KG1 (cell line): ENCODE measurements at places on chromosomes 11 and 22.

GRCh38 chr22:25182131-25183110 lies 17.2 kb upstream of the CRYBB3 start:
- DNase-seq, result no peak

DNA sequence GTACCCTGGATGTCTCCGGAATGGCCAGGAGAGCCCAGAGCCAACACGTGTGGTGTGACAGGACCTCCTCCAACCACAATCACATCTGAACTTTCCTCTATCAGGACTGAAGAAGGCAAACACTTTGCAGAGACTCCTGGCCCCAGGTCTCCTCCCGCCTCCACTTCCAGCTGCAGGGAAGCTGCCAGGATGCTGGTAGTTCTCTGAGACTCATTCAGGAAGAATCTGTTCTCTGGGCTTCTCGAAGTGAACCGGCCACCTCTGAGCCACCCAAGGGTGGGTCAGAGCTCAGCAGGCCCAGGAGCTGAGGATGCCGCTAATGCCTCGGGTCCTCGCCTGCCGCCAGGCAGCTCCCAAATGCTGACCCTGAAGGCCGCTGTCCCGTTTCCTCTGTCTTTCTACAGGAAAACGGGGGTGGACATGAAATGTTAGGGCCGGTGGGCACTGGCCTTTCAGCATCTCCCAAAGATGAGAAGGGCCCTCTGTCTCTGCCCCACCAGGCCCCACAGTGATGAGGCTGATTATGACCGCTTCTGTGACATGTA lies 789.9 kb downstream of the BRD1 start:
- DNase-seq, result no peak

GRCh38 chr11:125211191-125211947 lies 46.8 kb downstream of the PKNOX2 start:
- no peak for DNase-seq

DNA sequence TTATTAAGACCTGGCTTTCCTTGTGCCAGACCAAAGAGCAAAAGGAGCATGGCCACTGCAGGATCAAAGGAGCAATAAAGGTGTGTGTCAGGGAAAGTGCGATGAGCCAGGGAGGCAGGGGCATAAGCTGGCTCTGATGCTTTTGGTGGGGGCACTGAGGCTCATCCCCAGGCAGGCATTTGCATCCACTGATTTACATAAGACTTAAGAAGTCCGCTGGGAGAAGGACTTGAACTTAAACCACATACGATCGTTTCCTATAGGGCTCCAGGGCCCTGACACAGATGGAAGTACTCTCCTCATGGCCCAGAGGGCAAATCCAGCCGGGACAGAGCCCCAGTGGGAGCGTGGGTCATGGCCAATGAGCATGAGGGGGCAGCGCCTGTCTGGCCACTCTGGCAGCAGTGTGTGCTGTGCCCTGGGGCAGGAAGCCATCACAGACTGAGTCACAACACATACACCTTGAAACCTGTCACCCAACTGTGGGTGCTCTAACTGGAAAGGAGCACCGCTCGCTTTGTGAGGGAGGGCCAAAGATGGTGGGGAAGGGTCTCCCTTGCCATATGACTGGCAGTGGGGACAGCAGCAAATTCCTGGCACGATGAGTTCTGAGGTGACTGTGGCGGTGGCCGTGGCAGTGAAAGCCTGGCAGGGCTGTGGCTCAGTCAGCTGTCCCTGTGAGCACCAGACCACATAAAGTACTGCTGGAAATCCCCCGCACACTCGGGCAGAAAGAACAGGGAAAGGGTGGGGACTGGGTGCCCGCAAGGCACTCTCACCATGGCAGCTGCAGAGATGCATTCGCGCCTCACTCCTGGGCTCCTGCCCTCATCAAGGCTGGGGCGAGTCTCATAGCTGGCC lies 79.4 kb upstream of the LMO1 start:
- DNase-seq, result no peak

- DNase-seq, result no peak
Measured at GRCh38 chr11:121059605-121060004, 35.7 kb downstream of the TBCEL start.

GRCh38 chr11:61071208-61071681 lies 31.0 kb upstream of the CD5 start:
- DNase-seq, result no peak

DNA sequence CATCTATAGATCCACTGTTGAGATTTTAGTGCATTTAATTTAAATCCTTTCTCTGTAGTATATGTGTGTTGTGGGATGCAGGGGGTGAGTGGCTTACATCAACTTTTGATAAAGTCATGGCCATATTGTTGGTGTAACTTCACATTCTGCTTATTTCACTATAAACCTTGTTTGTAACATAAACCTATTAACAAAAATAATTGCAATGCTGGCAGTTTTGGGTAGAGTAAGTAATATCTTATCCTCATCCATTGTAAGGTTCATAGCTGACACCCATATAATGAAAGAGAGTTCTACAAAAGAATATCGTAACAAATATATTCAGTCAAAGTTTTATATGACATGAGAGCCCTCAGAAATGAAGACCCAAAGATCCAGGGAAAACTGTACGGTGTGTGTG lies 601.7 kb upstream of the ANO3 start:
- DNase-seq, result no peak

- no peak for DNase-seq
Measured at GRCh38 chr22:19629331-19629719, 85.0 kb upstream of the SEPTIN5 start.

- no peak for DNase-seq
Measured at GRCh38 chr22:36746375-36746970, 29.4 kb downstream of the IFT27 start.

GRCh38 chr11:128963744-128964325 lies 21.2 kb upstream of the TP53AIP1 start:
- DNase-seq, result no peak

DNA sequence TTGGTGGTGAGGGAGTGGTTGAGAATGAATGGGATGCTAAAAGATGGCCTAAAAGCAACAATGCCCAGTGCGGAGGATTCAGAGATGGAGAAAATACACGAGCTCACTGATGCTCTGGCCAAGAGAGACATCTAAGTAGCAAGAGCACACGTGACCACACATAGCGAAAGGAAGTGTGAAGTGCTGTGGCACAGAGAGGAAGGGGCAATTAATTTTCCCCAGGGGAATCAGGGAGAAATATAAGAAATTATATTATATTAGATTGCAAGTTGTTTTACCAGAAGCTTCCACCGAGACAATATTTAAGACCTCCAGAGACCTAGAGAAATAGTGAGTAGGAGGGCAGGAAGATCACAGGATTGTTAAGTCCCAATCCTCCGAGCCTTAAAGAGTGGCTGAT lies 80.6 kb downstream of the RCN1 start:
- DNase-seq, result no peak

GRCh38 chr11:71914617-71915189 lies 13.7 kb downstream of the XNDC1N start:
- no peak for DNase-seq

DNA sequence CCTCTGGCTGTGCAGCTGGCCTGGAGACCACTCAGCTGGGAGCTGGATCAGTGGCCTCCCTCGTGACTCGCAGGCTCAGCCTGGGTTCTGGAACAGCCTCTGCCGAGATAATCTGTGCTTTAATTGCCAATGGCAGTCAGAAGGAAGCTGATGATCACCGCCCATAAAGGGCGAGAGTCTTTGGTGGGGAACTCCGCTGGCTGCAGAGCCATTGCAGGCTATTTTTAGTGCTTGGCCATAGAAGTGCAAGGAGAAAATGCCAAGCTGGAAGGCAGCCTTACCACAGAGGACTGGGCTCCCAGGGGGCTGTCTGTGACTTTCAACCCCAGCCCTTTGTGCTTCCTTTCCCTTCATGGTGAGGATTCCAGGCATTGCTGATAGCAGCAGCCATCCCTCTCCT lies 62.2 kb upstream of the TENM4 start:
- no peak for DNase-seq

DNA sequence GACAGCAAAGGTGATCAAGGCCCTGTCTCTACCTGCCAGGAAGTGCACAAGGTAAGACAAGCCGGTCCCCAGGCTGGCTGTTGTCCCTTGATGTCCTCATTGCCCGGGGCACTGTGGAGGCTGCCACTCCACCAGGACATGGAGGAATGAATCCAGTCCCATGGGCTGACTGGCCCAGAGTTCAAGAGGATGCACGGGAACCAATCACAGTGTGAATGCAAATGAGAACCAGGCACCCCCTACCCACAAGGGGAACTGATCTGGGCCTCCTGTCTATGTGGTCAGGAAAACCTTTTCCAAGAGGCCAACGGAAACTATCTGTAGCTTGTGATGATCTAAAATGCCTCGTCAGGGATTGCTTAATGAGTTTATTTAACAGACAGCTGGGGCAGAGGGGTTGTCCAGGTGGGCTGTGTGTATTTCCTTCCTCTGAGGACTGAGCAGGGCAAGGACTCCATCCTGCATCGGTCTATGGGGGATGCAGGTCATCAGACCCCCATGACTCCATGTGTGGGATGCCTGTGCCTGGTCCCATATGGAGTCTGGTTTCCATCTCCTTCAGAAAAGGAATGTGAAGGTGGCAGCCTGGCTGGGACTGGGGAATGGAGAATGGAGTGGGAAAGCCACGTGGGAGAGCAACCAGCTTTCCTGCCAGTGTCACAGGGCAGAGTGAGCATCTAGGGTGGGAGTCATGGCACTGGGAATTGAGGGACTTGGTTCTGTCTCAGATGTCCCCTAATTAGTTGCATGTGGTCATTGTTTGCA lies 60.5 kb downstream of the CD82 start:
- DNase-seq, result no peak

- no peak for DNase-seq
Measured at GRCh38 chr22:33605221-33605620, 315.1 kb downstream of the LARGE1 start.

GRCh38 chr11:116062490-116063171 lies 558.4 kb upstream of the CADM1 start:
- DNase-seq, result no peak
